ENCODE measurements at places on chromosomes 2 and 18. TPM values are rescaled to one million over a fixed set of nuclear protein-coding genes. Genes with fewer than 3 reads are reported as not detected.

The CNGA3 gene
- total RNA-seq = not detected

The SCG2 gene
- 0.98 TPM for total RNA-seq

The UGT1A3 gene
- not detected for total RNA-seq

The ASB18 gene
- total RNA-seq = not detected

The SIGLEC15 gene
- total RNA-seq = not detected

The RBFA gene
- total RNA-seq = 31.1 TPM

The SULT1C2 gene
- 0.59 TPM for total RNA-seq

The CPO gene
- not detected for total RNA-seq

The SOWAHC gene
- 10.3 TPM for total RNA-seq

The C2orf78 gene
- not detected for total RNA-seq

The FOXI3 gene
- not detected for total RNA-seq

The CLEC4F gene
- total RNA-seq = not detected

The SERPINB13 gene
- not detected for total RNA-seq

The SNORC gene
- 9.6 TPM for total RNA-seq

The PPP1R1C gene
- total RNA-seq = 2.6 TPM

The IL36G gene
- total RNA-seq = not detected

The FIGN gene
- 2.0 TPM for total RNA-seq

The NT5DC4 gene
- total RNA-seq = not detected

The SEMA4C gene
- total RNA-seq = 17.8 TPM

The CRYGC gene
- total RNA-seq = not detected

The IGFBP5 gene
- total RNA-seq = 0.22 TPM

The MORN2 gene
- total RNA-seq = 41.0 TPM

The AQP4 gene
- total RNA-seq = not detected

The CRYBA2 gene
- total RNA-seq = not detected

The MBD2 gene
- total RNA-seq = 51.8 TPM

The VWC2L gene
- not detected for total RNA-seq

The GALR1 gene
- total RNA-seq = not detected

The GBX2 gene
- 1.0 TPM for total RNA-seq

The TEX44 gene
- not detected for total RNA-seq

The MBD1 gene
- 26.4 TPM for total RNA-seq

The TACR1 gene
- total RNA-seq = 0.06 TPM

The REG3G gene
- total RNA-seq = not detected

The SIX3 gene
- total RNA-seq = 1.9 TPM

The CD8A gene
- total RNA-seq = 0.60 TPM

The KIF5C gene
- 0.32 TPM for total RNA-seq

The SEH1L gene
- 24.7 TPM for total RNA-seq

The ANTXR1 gene
- 147 TPM for total RNA-seq

The KCNF1 gene
- 47.2 TPM for total RNA-seq

The CRYGD gene
- total RNA-seq = not detected

The KCNK3 gene
- 0.76 TPM for total RNA-seq

The SPOPL gene
- 7.9 TPM for total RNA-seq

The POTEC gene
- not detected for total RNA-seq

The PDCL3 gene
- 32.9 TPM for total RNA-seq

The IHH gene
- 0.53 TPM for total RNA-seq

The ROCK2 gene
- 20.5 TPM for total RNA-seq

The PRKAG3 gene
- not detected for total RNA-seq

The PHLPP1 gene
- total RNA-seq = 8.9 TPM

Measured in A549 treated with Mapracorat at 1 μM for 4 hours (cell line).